HT1080 (cell line): ENCODE measurements at places on chromosomes 11 and 22.

DNA sequence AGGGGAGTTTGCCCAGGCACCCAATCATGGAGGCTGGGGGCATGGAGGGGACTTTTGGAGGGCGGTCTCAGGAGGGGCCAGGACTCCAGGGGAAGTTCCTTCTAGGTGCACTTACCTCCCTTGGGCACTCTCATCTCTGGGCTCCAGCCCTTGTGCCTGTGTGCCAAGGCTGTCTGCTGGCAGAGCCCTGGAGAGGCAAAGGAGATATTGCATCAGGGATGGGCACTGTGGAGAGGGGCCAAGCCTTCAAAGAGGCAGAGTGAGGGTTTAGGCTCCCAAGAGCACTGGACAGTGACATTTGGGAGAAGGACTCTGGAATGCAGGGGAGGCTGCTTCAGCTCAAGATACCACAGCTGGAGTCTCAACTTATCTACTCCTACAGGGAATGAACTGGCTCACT, 32.2 kb upstream of the TFIP11 start:
- DNase-seq: no peak

- DNase-seq: peak; percentile 86
Measured at GRCh38 chr11:75625991-75626888, 42.6 kb downstream of the MAP6 start.

- DNase-seq: peak; percentile 41
Measured at GRCh38 chr11:46367244-46367915, 14.1 kb upstream of the MDK start.

DNA sequence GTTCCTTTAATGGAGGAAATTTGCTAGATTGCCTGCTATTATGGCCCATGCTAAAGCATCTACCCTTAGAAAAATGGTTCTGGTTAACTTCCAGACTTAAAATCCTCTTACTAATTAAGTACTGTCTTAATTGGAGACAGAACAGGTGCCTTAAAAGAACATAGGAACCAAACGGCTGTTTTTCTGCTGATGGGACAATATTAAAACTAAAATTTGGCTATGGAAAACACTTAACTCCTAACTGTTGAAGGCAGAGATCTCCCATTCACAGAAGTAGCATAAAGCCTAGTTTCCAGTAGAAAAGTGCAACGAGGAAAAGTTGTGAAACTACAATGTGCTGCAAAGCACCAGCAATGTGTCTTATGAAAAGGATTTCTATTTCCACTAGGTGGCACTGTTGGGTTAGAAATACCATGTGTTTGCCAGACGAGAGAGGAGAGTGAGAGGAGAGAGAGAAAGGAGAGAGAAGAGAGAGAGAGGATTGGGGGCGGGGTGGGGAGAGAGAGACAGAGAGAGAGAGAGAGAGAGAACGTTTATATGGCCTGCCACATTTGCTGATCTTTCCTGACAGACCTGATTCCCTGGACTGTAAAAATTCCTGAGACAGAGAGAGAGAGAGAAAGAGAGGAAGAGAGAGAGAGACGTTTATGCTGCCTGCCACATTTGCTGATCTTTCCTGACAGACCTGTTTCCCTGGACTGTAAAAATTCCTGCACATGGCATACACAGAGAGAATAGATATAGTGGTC, 51.5 kb downstream of the FAM181B start:
- DNase-seq: peak; percentile 46

- no peak for DNase-seq
Measured at GRCh38 chr11:96111308-96111707, 187.4 kb upstream of the MTMR2 start.

- no peak for DNase-seq
Measured at GRCh38 chr22:39256186-39256552, 11.4 kb upstream of the PDGFB start.

DNA sequence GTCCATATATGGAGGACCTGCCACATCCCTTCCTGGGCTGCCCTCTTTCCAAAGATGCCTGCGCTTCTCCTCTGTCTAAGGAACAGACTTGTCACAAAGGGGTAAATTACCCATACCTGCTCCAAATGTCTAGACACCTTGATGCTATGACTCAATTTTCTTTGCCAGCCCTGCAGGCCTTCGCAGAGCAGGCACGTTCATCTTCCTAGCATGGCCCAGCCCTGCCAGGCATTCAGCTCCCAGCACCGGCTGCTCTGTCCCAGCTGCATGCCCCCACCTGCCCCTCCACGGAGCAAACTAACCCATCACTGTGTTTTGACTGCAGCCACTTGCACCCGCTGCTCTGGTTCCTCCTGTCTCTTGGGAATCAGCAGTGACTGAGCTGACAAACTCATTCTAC, 526.1 kb downstream of the MIAT start:
- DNase-seq: no peak

DNA sequence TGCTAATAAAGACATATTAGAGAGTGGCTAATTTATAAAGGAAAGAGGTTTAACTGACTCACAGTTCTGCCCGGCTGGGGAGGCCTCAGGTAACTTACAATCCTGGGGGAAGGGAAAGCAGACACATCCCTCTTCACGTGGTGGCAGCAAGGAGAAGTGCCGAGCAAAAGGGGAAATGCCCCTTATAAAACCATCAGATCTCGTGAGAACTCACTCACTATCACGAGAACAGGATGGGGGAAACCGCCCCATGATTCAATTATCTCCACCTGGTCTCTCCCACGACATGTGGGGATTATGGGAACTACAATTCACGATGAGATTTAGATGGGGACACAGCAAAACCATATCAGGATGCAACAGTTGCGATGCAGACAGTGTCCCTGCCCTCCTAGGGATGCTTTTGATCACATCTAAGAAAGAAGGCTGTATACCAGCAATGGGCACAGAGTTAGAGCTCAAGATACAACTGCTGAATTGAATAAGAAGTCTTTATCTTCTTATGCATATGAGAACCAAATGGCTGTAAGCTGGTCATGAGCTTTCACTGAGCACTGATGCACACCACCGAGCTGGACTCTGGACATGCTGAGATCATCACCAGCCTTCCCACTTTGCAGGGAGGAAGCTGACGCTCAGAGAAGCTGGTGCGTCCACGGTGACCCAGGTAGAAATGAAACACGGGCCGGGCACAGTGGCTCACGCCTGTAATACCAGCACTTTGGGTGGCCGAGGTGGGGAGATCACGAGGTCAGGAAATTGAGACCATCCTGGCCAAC, 255.2 kb downstream of the MN1 start:
- DNase-seq: peak; percentile 21
